ENCODE measurements at places on chromosomes 4 and X. TPM values are rescaled to one million over a fixed set of nuclear protein-coding genes. Genes with fewer than 3 reads are reported as not detected.

GRCh38 chr4:75771607-75772006 is 47.2 kb downstream of the USO1 start:
- DNase-seq: no peak

DNA sequence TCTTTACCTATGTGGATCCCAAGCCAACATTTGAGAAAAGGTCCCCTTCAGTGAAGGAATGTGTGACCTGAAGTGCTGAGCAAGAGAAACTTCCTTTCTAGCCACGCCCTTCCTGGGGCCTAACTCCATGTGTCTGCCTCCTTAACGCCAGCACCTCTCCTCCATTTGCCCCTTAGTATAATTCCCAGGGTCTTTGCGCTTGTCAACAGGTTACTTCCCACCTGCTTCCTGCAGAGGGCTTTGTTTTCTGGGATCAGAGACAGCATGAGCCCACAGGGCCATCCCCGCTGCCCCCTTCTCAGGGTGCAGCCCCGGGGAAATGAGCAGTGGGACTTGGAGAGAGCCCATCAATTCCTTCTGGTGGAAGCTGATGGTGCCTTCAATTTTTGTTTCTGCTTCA is 45.9 kb upstream of the DRD5 start:
- DNase-seq: no peak

- DNase-seq: no peak
Measured at GRCh38 chrX:9816084-9816700, 30.0 kb downstream of the SHROOM2 start.

- DNase-seq: no peak
Measured at GRCh38 chr4:170674176-170674575, 584.4 kb upstream of the AADAT start.

GRCh38 chr4:161664740-161665139 is 499.1 kb downstream of the FSTL5 start:
- DNase-seq: no peak

GRCh38 chrX:15404401-15405096 is 20.3 kb upstream of the VEGFD start:
- peak; percentile 70 for DNase-seq

- no peak for DNase-seq
Measured at GRCh38 chr4:138204507-138204906, 37.6 kb downstream of the SLC7A11 start.

DNA sequence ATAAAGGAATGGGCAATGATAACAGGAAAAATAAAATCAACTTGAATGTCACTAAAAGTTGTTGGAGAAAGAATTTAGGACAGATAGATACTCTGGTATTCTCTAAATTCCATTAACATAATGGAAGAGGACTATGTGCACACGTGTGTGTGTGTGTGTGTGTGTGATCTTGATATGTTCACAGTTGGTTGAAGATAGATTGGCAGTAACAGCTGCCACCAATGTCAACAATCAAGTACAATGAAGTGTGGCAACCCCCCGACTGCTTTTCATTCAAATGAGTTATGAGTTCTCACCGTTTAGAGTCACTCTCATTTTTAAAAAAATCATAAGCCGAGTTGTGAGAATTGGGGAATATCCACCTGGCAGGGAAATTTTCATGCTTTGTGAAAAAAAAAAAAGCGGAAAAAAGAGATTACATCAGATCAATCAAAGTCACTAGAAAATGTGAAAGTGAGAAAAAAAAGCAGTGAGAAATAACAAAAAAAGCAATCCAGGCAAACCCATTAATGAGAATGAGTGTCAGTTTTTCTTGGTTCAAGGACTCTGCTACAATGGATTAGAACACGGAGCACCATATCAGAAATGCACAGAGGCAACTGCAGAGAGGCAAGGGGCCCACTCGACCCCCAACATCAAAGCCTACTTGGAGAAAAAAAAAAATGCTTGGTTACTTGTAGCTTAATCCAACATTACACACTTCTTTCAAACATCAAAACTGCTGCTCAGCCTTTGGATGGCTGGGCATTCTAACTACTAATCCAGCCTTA is 414.9 kb upstream of the PITX2 start:
- no peak for DNase-seq

DNA sequence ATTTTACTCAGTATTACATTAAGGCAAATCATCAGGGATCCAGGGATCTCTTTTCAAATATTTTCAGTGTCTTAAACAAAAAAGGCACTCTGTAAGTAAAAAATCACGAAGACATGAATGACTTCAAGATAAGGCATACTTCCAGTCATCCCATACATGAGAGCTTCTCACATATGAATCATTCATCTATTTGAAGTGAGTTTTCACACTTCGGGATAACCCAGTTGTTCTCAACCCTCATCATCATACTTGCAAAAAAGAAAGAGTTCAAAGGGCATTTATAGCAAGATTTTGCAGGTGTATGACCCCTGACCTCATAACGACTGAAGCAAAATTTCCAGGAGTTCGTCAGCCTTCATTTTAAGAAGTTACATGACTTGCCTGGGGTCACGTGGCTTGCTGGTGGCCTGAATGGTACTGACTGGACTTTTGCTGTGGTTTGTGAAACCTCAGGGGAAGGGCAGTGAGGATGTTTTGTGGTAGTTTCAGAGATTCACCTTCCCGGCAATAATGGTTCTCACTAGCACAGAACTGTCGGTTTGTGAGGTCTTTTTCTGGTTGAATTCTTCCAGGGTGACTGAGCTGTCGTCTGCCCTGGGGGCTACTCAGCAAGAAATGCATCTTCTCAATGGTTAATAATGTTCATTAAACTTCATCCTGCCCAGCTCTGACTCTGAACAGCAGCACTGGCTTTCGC is 115.8 kb upstream of the SHISA3 start:
- DNase-seq: no peak

DNA sequence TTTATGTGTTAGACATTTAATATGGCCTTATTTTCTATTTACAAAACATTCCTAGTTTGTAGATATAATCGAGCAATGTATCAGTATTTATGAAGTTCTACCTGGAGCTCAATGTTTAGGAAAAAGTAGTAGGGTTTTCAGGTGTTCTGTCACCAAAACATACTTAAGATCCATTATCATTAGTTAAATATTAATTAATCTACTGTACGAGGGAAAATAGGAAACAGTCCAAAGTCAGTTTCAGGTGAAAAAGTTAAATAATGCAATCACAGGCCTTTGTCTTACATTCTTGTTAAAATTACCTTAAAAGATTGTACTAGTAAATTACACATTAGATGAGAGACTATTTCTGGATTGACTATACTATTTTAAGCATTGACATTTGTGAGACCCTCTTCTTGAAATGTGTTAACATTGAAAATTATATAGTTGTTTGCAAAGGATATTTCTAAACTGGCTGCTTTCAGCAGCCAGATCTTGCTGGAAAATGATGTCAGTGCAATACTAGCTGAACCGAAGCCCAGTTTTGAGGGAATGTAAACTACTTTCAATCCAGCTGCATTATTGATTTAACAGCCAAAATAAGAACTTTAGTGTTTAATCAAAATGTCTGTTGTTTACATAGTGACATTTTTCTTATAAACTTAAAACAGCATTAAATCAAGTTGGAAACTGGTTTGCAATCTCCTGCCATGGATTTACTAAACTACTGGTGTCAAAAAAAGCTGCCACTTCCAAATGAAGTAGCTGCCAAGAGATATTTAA is 19.3 kb downstream of the GUCY1B1 start:
- DNase-seq: no peak

The XPNPEP2 gene
- 0.99 TPM for polyA plus RNA-seq

GRCh38 chr4:79013756-79014155 is 74.5 kb upstream of the PAQR3 start:
- no peak for DNase-seq

- peak; percentile 74 for DNase-seq
Measured at GRCh38 chrX:151703487-151703886, 8.2 kb downstream of the PRRG3 start.

The FGF16 gene
- polyA plus RNA-seq: 0.19 TPM

DNA sequence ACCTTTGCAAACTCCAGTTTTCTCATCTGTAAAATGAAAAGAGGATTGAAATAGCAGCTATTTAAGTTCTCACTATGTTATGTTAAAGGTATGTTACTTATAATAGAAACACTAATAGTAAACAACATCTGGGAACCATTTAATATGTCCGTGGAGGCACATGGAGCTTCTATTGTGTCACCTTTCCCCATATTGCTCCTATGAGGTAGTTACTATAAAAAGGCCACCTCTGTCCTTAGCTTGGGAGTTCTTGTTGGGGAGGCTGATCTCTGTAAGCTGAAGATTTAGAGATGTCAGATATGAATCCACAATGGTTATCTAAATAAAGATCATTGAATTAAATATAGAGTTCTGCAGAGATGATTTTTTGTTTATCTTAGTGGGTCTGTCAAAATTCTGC is 125.2 kb downstream of the FHIP1A start:
- no peak for DNase-seq

GRCh38 chrX:152942077-152942442 is 44.2 kb downstream of the ZNF185 start:
- DNase-seq: no peak

- DNase-seq: peak; percentile 15
Measured at GRCh38 chrX:119190831-119191230, 45.3 kb upstream of the PGRMC1 start.

The SPANXB1 gene
- not detected for polyA plus RNA-seq

- no peak for DNase-seq
Measured at GRCh38 chrX:112834031-112834845, 6.4 kb downstream of the AMOT start.

GRCh38 chr4:123583043-123583442 is 186.4 kb downstream of the SPRY1 start:
- no peak for DNase-seq

- no peak for DNase-seq
Measured at GRCh38 chr4:120869613-120870278, 52.8 kb downstream of the PRDM5 start.

The MGAT4D gene
- not detected for polyA plus RNA-seq

DNA sequence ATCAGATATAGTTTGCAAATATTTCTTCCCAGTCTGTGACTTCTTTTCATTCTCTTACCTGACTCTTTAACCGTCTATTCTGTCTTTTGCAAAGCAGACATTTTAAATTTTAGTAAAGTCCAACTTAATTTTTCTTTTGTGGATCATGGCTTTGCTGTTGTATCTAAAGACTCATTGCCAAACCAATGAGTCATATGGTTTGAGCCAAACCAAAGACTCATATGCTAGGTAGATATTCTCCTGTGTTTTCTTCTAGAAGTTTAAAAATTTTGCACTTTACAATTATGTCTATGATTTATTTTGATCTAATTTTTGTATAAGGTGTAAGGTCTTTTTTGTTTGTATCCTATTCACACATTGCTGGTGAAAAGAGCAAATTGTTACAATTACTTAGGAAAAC is 446.8 kb downstream of the ANKRD50 start:
- DNase-seq: no peak

The TSPAN7 gene
- polyA plus RNA-seq: 49.3 TPM

The ZNF732 gene
- polyA plus RNA-seq: 0.15 TPM

- DNase-seq: no peak
Measured at GRCh38 chr4:1169691-1170096, 2.7 kb downstream of the SPON2 start.

- no peak for DNase-seq
Measured at GRCh38 chrX:88886908-88887307, 139.9 kb downstream of the CPXCR1 start.

The BTC gene
- 0.03 TPM for polyA plus RNA-seq

DNA sequence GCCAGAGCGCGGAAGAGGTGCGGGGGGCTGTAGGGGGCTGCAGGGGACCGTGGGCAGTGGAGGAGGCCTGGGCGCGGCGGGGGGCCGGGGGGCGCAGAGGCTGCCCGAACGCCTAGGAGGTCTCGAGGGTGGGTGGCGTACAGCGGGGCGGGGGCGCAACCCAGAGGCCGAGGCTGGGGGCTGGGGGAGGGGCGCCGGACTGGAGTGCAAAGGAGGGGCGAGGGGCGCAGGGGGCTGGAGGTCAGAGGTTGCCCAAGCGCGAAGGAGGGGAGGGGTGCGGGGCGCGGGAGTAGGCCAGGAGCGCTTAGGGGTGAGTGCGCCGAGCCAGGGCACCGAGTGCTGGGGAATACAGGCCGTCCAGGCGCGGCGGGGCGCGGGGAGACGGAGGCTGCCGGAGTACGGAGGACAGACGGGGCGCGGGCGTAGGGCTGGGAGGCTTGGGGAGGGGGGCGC is 255 bp downstream of the GYG2 start:
- no peak for DNase-seq

The GIMD1 gene
- not detected for polyA plus RNA-seq

The SRPX2 gene
- 5.2 TPM for polyA plus RNA-seq

DNA sequence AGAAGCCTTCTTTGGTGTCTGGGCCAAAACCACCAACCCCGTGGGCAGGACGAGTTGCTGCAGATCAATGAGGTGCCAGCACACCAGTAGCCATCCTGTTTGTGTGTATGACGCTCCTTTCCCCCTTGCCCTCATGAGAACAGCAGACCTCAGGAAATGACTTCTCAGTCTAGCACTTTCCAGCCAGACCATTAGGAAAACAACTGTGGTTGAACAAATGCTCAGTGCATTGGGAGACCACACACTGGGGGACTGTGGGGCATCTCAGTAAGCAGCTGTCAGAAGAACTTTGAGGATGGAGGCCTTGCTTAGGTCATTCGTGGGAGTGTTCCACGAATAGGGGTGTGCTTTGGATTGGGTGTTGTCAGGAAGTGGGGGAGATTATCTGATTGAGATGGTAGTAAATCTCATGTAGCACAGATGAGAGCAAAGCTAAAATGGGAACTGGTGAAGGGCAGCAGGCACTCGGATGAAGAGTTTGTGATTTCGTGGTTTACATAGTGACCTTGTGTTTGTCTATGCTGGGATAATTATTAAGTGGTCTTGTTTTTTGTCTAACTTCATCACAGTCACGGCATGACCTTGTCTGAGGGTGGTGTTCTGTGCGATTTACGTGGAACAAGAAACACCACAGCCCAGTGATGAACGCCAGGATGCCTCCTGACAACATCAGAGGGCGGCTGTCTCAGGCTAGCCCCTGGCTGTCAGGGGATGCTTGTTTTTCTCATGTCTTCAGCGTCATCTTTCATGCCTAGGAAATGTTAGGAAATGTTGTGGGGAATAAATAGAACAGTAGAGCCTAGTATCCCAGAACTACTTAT is 70.1 kb downstream of the USP46 start:
- DNase-seq: no peak

The TMEM271 gene
- polyA plus RNA-seq: not detected

The GLRA2 gene
- not detected for polyA plus RNA-seq

- peak; percentile 15 for DNase-seq
Measured at GRCh38 chrX:106726485-106727437, at the start of gene RNF128. Gene RNF128 (plus strand): TSS chrX:106726701. CDS start chrX:106726914, 213 bp downstream.

Data from heart right ventricle (tissue), 16 donors.